Activated CD4-positive, alpha-beta T cell treated with anti-CD3 and anti-CD28 coated beads, Interleukin-10, Interleukin-2, amounts not matched to agents 100 ng/mL and 50 ng/mL, durations not matched to agents 16 hours and 8 hours (primary cell): ENCODE measurements at places on chromosomes 12 and 14.

DNA sequence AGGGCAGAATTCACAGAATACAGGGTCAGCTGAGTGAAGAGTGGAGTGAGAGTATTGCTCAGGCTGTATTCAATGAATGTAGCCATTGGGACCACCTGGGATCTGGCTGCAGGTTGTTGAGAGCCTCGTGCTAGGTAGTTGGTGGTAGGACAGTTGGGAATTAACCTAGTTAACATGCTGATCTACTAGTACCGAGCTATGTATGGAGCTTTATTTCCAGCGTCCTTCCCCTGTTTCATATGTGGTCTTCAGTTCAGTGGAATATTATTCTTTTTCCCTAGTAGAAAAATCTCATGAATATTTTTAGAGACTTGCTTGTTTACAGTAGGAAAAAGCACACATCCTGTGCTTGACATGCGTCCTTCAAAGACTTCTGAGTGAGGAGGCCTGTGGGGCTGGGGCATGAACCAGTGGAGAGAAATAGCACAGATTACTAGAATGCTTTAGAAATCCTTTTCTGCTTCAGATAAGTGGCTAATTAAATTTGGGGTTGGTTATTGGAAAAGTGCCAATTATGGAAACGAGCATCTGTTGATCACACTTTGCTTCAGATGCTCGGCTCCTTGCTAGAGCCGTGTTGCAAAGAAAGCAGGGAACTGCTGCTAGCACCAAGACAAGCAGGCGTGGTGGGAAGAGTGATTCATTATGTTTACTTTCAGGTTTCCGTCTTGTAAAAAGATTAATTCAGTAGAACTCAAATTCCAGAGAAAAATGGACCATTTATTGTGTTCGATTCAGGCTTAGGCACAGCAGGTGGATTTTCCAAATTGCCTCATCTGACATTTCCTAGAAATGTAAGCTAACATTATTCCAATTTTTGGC lies 53.6 kb downstream of the ARF6 start:
- DNase-seq, result peak; percentile 71

GRCh38 chr12:28318273-28318672 lies 128.0 kb downstream of the CCDC91 start:
- no peak for DNase-seq

DNA sequence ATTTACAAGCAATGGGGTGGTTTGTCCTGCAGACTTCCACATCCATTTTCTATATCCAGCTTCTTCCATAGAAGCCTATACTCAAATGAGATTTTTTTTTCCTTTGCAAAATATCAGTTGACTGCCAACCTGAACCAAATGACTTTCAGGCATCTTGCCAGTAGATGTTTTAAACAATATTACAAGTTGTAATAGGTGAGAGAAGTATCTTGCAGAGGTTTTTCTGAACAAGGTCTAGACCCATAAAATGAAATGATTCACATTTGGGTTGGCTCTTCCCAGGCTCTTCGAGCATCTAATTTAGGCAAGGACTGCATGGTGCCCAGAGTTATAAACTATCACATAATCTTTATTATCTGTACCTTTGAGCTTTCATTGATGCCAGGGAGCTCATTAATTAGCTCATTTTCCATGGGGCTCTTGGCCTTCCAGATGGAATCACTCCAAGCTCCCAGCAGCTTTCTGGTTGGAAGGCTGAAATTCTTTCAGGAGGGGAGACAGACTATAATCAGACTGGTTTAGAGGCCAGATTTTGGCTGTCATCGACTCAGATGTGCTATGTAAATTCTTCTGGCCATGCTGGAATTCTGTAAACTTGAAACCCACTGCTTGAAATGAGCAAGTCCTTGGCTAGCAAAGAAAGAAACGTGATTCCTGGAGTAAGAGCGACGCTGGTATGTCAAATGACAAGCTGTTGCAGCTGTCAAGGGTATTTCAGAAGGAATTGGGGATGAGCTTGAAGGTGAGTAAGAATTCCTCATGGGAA lies 32.2 kb upstream of the DICER1 start:
- DNase-seq, result no peak

DNA sequence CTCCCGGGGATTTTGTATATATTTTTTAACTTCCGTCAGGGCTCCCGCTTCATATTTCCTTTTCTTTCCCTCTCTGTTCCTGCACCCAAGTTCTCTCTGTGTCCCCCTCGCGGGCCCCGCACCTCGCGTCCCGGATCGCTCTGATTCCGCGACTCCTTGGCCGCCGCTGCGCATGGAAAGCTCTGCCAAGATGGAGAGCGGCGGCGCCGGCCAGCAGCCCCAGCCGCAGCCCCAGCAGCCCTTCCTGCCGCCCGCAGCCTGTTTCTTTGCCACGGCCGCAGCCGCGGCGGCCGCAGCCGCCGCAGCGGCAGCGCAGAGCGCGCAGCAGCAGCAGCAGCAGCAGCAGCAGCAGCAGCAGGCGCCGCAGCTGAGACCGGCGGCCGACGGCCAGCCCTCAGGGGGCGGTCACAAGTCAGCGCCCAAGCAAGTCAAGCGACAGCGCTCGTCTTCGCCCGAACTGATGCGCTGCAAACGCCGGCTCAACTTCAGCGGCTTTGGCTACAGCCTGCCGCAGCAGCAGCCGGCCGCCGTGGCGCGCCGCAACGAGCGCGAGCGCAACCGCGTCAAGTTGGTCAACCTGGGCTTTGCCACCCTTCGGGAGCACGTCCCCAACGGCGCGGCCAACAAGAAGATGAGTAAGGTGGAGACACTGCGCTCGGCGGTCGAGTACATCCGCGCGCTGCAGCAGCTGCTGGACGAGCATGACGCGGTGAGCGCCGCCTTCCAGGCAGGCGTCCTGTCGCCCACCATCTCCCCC lies 777 bp downstream of the ASCL1 start:
- peak; percentile 50 for DNase-seq

GRCh38 chr12:31289441-31289840 lies 36.5 kb downstream of the SINHCAF start:
- no peak for DNase-seq

DNA sequence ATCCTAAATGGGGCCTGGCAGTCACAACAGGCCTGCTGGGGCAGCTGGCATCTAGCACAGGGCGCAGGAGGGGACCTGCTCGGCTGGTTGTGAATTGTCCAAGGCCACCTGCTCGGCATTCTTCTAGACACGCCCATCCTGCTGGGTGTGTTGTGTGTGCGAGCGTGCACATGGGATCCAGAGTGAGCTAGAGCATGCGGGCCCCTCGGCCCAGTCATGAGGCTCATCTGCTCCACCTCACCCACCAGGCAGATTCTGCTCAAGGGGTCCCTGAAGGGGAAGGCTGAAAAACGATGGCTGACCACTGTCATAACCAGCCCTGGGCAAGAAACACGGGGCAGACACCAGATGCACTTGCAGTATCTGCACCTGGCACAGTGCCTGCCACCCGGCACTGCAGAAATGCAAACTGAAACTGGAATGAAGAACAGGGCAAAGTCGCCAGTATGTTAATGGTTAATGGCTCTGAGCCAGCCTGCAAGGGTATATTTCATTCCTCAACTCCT lies 31.8 kb downstream of the MAX start:
- DNase-seq, result no peak

GRCh38 chr14:56490379-56490778 lies 89.2 kb upstream of the TMEM260 start:
- DNase-seq, result peak; percentile 39

- DNase-seq, result peak; percentile 89
These were observed 39.2 kb downstream of the NFKBIA start for GRCh38 chr14:35365130-35366055.

DNA sequence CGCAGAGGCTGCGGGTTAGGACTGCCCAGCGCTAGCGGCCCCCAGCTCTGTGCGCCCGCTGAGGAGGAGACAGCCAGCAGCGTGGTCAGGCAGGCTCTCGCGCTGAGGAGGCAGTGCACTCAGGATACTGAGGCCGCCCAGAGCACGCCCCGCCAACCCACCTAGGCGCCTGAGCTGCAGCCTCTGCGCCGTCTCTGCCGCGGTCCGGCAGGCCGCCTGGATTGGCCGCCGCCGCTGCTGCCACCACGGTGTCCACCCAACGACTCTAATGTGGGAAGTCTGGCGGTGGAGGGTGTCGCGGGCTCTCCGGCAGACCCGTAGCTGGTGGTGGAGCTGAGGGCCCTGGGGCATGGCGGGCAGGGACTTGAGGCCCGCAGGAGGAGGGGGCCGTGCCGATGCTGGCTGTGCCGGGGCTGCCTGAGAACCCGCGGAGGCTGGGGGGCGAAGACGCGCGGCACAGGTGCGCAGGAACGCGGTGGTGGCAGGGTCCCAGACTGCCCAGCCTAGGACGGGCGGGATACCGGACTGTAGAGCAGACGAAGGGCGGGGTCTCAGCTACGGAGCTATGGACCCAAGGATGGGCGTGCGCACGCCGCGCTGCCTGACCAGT lies 69.9 kb downstream of the ASCL4 start:
- DNase-seq, result no peak

- no peak for DNase-seq
These were observed 23.0 kb upstream of the GPR132 start for GRCh38 chr14:105087963-105088811.

DNA sequence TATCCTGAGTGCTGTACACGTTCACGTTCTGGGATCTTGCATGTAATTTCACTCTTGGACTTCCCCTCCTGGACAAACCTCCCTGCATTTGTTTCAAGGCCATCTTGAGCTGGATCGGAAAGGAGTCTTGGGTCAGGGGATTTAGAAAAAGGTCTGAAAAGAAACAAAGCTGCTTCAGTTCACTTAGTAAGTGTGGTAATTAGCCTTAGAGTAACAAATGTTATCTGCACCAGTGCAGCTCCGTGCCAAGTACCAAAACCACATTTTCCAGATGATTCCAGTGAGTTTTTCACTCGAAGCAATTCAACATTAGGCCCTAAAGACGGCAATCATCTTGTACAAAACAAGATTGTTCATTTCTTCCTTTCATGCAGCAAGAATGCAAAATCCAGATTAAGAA lies 39.4 kb upstream of the ATXN2 start:
- no peak for DNase-seq

- DNase-seq, result no peak
These were observed 3.2 kb downstream of the KRT86 start for GRCh38 chr12:52277486-52278245.

- DNase-seq, result no peak
These were observed 32.5 kb upstream of the YAF2 start for GRCh38 chr12:42270596-42270995.

GRCh38 chr12:92866418-92866817 lies 62.7 kb downstream of the EEA1 start:
- DNase-seq, result no peak

DNA sequence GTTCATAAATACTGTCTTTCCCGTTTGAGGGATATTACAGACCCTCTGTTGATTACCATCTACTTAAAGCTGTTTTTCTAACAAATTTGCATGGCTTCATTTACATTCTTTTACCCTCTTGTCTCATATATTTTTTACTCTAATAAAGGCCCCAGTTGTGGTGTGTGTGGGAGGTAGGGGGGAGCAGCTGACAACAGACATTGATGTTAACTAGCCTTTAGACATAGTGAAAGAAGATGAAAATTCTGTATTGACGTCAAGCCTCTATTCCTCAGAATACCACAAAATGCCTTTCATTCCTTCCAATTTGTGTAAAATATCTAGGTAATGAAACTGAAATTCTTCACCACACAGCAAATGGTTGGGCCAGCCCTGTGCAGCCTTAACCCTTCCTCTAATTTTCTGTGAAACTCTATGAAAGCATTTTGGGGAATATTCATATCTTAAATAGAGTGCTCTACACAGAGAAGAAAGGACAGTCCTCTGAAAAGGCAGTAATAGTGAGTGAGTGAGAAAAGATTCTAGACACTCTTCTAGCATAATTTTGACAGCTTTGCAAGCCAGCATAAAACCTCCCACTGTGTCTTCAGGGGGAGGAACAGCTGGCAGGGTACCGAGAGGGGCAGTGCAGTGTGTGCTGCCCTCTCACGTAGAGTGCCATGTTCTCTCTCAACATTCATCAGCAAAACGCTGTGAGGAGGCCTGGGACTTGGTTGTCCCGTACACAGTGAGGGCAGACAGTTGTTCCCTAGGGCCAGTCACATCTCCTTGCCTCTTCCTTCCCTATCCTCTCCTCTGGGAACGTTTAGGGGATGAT lies 20.1 kb upstream of the CERS5 start:
- DNase-seq, result peak; percentile 69

DNA sequence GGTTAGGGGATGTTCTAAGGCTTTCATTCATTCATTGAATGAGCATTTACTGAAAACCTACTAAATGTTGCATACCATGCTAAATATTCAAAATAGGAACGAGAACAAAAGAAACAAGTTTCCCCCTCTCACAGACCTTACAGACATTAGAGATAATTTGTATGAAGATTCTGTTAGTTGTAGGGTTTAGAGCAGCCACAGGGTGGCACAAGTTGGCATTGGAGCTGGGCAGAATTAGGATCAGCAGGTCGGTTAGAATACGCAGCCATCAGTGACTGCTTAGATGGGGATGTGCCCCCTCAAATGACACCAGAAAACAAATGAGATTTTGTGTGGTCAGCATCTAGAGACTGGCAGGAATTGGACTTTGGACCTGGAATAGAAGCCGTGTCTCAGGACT lies 166.3 kb upstream of the DAAM1 start:
- no peak for DNase-seq

DNA sequence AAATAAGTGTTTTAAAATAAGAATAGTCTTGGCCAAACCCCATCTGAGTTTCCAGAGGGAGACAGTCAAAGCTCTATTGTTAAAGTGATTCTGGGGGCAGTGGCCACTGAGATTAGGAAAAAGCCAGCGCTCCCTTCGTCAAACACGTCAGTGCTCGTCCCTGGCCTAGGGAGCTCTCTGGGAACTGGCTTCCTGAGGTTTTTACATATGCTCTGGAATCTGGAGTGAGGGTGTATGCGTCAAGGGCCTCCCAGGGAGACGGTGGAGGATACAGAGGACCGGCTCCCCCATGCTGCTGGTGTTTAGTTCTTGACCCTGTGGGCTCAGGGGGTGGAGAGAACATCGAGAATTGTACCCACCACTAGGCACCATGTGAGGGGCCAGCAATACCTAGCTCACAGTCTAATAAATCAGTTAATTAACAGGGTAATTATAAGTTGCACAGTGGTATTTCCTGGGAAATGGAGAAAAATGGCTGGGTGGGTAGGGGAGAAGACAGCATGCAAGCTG lies 87.0 kb downstream of the SLC25A47 start:
- no peak for DNase-seq

GRCh38 chr12:76346236-76346635 lies 2.0 kb downstream of the BBS10 start:
- no peak for DNase-seq

DNA sequence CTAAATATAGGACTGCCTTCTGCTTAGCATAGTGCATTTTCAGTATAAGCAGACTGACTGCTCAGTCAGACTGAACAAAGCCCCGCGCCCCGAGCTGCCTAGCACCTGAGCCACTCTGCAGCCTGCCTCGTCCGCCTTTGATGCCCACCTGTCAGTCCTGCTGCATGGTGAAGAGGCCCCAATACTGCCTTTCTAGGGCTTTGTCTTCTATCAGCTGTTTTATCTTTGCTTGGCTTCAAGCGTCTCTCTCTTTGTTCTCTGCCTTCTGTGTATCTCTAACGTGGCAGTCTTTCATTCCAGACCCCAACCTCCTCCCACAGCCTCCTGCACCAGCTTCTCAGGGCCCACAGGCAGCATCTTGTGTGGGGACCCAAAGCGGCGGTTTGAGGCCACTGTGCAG lies 1001.0 kb downstream of the VRK1 start:
- no peak for DNase-seq

- DNase-seq, result no peak
These were observed 7.6 kb downstream of the AICDA start for GRCh38 chr12:8605057-8605456.

- no peak for DNase-seq
These were observed 4.4 kb upstream of the TMTC2 start for GRCh38 chr12:82682326-82682725.
